ENCODE measurements at places on chromosomes 1 and 21. TPM values are rescaled to one million over a fixed set of nuclear protein-coding genes. Genes with fewer than 3 reads are reported as not detected.

DNA sequence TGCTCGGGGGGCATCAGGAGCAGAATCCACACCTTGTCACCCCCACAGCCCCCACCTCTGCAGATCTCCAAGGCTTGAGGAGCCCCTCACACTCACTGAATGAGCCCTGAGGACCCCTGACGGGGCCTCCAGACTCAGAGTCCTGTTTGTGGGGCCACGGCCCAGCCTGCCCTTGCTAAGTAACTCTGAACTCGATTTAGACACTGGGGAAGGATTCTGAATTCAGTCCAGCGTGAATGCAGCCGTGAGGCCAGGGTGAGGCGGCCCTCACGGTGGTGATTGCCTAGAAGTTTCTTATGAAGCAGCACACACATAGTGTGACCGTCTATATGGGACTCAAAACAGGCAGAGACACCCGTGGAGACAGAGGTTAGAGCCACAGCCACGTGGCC lies 58.9 kb upstream of the ADARB1 start:
- DNase-seq, result no peak

GRCh38 chr1:15321601-15322000 lies 74.6 kb downstream of the FHAD1 start:
- no peak for DNase-seq

DNA sequence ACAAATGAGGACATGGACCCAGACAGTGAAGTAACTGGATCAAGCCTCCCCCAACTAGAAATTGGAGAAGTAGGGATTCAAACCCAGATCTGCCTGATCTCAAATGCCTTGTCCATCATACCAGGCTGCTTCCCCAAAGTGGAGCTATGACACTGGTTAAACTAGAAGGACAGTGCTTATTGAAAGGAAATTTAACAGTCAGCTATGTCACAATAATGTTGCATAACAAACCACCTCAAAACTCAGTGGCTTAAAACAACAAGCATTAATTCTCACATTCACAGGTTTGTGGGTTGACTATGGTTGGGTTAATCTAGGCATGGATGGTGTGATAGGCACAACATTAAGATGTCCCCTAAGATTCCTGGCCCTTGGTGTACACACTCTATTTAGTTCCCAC lies 107.1 kb downstream of the TAS1R2 start:
- no peak for DNase-seq

FCRL4 gene
- total RNA-seq, result not detected

CFHR1 gene
- total RNA-seq, result 0.41 TPM

CSTB gene
- 6.5 TPM for total RNA-seq

Data from frontal cortex (tissue), 4 donors.